ENCODE measurements at places on chromosomes 6 and 20.

- DNase-seq, result no peak
Observed at GRCh38 chr6:15573384-15573783, 89.4 kb downstream of the DTNBP1 start.

DNA sequence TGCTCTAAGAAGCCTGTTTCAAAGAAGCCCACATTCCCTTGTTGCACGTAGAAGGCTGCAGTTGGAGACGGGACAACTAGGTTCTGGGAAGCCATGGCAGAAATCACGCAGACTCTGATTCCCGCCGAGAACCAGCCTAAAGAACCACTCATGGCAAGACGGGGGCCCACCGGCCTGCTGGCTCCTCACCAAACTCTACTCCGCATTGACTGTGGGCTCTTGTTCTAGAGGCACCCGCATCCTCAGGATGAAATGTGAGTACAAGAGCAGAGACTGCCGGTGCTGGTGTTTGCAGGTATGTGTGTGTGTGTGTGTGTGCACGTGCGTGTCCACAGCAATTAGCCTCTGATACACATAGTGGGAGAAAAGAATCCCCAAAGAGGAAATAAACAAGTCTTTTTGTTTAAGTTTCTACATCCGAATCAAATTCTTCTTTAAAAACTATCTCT lies 42.3 kb upstream of the NR2E1 start:
- no peak for DNase-seq

- DNase-seq, result no peak
Observed at GRCh38 chr20:53786445-53787267, 193.0 kb upstream of the ZNF217 start.

DNA sequence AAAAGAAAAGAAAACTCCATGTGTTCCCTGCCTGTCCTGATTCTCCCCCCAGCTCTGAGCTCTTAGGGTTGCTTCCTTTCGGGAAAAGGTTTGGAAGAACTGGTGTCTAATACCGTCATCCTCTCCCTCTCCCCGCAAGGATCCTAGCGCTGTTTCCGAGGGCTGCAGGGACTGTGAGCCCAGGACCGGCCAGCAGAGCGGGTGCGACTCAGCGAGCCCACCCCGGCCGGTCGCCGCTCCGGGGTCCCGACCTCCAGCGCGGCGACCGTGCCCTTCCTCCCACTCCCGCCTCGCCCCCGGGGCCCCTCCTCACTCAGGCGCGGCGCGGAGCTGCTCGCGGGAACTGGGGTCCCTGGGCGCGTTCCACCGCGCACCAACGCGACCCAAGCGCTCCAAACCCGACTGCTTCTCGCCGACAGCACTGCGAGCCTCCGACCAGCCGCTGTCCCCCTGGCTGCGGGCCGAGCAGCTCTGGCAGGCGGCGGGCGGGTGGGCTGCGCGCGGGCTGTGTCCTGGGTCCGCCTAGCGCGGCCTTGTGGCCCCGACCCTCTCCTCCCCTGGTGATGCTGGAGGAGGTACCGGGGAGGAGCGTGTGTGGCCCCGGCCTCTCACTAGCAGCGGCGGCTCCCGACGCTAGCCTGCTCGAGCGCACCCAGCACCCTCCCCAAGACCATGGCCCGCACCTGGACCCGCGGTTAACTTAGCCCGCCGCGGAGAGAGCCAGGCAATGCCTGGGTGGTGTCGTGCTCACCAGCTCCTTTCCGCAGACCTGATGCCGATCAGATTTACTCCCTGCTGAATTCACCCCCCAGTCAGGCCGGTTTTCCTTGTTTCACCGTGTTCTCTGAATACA lies at the start of gene PLA2G7:
Gene PLA2G7, minus strand, starts transcription at position 509 of the 853 bp plus-strand sequence. CDS start 12,484 bp downstream, outside the sequence.
- DNase-seq, result no peak

GRCh38 chr6:9250852-9251251 lies 815.5 kb upstream of the SLC35B3 start:
- no peak for DNase-seq

DNA sequence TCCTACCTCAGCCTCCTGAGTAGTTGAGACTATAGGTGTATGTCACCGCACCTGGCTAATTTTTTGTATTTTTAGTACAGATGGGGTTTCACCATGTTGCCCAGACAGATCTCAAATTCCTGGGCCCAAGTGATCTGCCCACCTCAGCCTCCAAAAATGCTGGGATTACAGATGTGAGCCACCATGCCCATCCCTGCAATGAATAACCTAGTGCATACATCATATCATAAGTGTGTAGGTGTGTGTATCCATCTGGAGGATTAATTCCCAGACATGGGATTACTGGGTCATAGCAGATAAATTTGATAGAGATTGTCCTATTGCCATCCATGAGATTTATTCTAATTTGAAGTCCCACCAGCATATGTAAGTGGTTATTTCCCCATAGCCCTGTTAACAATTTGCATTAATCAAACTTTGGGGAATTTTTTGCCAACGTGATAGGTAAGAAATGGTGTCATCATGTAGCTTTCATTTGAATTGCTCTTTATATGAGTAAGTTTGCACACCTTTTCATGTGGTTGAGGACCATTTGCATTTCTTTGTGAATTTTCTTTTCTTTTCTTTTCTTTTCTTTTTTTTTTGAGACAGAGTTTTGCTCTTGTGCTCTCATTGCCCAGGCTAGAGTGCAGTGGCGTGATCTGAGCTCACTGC lies 29.9 kb upstream of the BACH2 start:
- DNase-seq, result no peak

DNA sequence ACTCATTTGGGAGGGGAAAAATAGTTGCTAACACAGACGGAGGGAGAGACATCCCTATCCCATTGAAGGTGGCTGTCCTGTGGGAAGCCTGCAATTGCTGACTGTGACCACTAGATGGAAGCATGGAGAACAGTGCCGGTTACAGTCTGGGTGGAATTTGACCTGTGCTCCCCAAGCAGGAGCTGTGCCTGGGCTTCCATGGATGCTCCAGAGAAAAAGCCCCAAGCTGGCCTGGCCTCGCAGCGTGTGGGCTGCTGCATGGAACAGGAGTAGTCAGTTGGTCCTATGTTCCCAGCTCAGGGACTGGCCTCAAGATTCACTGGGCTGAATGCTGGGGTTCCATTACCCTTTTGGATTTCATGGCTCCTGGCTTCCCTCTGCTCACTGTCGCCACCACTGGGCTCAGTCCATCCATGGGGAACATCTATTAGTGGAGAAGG lies 116.3 kb upstream of the CHD6 start:
- DNase-seq, result no peak

- DNase-seq, result no peak
Observed at GRCh38 chr20:56801971-56802755, 173.1 kb downstream of the TFAP2C start.

DNA sequence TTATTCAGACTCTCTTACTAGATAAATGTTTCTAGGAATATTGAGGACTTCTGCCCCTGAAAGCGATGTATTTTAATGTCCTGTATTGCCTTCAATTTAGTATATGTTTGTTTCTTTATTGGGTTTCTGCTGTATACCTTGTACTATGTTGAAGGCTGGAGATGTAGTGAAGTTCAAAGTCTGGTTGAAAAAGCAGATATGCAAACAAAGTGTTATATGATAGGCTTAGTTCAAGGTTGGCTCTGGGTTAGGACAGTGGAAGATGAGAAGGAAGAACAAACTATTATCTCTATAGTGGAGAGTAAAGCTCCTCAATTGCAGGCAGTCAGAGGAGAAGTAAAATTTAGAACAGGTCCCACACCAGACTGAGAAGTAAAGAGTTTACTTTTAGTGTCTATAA lies 36.3 kb upstream of the ADGRG6 start:
- DNase-seq, result no peak

DNA sequence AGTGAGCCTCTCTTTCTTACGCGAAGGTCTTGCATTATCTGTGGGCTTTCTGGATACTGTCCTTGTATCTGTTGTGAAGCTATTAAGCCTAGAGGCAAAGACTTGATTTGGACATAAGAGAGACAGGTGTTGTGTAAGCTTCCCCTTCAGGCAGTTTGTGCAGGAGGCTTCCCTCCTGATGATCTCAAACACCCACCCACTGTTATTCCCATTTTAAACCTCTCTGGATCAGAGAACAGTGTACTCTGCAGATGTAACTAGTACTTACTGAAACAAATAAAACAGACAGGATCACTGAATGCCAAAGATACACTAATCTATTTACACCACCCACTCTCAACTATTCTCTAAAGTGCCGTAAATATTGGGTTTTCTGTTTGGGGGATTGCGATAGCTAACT lies 113.8 kb upstream of the RAB32 start:
- DNase-seq, result no peak

- no peak for DNase-seq
Observed at GRCh38 chr20:32585586-32586127, 524 bp upstream of the NOL4L start.
